ENCODE measurements at places on chromosomes 7 and 10.

DNA sequence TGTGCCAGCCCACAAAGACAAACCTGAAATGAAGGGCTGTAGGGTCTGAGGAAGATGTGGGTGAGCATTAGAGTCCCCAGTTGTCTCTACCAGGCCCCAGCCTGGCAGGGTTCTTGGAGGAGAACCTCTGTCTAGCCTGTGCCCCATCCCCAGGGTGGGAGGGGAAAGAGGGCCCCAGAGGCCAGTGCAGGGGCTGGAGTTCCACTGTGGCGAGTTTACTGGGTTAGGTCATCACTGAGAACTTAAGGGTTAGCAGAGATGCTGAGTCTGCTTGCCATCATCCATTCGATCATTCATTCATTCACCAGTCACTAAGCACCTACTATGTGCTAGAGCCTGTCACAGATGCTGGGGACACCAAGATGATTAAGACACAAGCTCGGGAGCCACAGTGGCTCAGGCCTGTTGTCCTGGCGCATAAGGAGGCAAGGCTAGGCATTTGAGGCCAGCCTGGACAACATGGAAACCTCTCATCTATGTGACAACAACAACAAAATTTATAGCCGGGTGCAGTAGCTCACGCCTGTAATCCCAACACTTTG, 2.6 kb downstream of the ANKRD2 start:
- no peak for DNase-seq

DNA sequence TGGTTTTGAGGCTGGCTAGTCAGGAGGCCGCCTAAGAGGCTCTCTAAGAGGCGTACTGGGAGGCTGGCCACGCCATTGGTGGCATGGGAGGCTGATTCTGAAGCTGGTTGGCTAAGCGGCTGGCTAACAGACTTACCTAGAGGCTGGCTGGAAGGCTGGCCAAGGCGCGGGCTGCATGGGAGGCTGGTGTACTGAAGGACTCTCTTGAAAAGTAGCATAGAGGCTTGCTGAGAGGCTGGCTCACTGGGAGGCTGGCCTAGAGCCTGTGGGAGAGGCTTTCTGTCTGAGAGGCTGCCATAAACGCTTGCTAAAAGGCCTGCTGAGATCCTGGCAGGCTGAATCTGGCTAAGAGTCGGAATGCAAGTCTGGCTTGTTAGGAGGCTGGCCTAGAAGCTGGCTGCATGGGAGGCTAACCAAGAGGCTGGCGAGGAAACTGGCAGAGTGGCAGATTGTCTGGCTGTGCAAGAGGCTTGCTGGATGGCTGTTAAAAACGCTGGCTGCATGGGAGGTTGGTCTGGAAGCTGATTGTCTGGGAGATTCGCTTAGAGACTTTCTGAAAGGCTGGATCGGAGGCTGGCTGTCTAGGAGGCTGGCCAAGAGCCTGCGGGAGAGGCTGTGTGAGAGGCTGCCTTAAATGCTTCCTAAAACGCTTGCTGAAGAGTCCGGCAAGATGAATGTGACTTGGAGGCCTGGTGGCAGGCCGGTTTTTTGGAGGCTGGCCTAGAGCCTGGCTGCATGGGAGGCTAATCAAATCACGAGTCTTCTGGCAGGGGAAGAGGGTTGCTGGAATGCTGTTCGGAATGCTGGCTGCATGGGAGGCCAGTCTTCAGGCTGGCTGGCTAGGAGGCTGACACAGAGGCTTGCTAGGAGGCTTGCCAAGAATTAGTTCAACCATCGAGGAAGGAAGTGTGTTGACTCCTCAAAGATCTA, 134.2 kb downstream of the OR13A1 start:
- DNase-seq: no peak

GRCh38 chr10:43234471-43235041, 32.3 kb downstream of the RASGEF1A start:
- DNase-seq: no peak

- no peak for DNase-seq
These were observed 66.4 kb downstream of the CDHR3 start for GRCh38 chr7:106029451-106029850.
